ENCODE measurements at places on chromosomes 3 and 15.

DNA sequence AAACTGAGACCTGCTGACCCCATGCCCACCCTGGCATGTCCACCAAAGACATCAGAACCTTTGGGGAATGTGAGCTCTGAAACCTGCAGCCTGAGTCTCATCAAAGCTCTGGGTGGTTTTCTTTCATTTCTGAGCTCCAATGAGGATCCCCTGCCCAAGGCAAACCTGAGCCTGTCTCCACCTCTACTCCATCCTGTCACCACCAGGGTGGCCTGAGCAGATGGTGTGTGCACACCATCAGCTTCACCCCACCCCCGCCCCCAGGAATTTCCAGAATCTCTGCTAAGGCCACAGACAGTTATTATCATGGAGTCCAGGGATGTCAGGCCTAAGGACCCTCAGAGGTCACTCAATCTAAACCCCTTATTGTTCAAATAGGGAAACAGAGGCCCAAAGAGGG is 1.3 kb downstream of the XIRP1 start:
- no peak for DNase-seq

DNA sequence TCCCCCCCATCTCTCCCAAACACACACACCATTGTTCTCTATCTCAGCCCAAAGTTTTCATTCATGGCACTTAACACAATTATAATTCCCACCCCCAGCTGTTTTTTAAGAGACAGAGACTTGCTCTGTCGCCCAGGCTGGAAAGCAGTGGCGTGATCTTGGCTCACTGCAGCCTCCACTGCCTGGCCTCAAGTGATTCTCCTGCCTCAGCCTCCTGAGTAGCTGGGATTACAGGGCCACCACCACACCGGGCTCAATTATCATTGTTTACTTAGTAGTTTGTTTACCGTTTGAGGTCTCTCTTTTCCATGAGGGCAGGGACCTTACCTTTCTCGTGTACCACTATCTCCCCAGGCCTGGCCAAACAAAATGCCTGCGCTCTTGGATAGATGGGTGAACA is 79.8 kb upstream of the RAD18 start:
- no peak for DNase-seq

GRCh38 chr15:63122002-63122875 is 578 bp downstream of the LACTB start:
- DNase-seq: peak; percentile 25

GRCh38 chr3:167350245-167350862 is 29.7 kb downstream of the ZBBX start:
- DNase-seq: no peak

DNA sequence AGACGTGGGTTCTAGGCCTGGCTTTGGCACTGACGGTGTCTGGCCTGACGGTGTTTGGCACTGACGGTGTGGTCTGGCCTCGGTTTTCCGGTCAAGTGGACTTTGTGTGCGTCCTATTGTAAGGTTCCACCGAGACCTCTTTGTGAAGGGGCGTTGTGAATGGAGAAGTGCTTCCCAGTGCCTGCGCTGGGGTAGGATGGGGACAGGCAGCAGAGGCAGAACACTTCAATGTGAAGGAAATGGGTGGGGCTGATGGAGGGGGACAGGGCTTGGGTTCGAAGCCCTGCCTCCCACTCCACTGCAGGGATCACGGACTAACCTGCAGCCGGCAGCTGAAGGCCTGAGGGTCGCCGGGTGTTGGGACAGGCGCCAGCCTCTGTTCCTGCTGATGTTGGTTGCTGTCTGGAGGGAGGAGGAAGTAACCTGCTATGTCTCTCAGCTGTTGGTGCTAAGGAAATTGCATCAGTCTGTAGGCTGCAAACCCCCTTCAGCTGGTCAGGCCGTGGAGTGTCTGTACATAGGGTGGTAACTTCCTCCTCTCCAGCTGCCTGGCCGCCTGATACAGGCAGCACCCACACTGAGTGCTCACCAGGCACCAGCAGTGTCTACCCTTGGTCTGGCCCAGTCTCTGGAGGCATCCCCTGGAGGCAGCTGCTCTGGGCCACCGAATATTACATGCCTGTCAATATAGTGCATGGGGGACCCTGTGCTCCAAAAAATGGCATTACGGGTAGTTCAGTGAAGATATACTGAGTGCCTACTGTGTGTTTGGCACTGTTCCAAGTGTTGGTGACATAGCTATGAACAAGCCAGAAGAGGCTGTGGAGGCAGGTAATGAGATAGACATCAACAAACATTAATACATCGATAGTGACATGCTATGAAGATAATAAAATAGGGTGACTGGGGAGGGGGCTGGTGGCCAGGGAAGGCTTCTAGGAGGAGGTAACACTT is 1.1 kb downstream of the TM6SF1 start:
- no peak for DNase-seq

GRCh38 chr3:77222701-77223100 is 182.8 kb downstream of the ROBO2 start:
- no peak for DNase-seq

- DNase-seq: no peak
Measured at GRCh38 chr15:90062023-90062442, 40.2 kb downstream of the IDH2 start.

DNA sequence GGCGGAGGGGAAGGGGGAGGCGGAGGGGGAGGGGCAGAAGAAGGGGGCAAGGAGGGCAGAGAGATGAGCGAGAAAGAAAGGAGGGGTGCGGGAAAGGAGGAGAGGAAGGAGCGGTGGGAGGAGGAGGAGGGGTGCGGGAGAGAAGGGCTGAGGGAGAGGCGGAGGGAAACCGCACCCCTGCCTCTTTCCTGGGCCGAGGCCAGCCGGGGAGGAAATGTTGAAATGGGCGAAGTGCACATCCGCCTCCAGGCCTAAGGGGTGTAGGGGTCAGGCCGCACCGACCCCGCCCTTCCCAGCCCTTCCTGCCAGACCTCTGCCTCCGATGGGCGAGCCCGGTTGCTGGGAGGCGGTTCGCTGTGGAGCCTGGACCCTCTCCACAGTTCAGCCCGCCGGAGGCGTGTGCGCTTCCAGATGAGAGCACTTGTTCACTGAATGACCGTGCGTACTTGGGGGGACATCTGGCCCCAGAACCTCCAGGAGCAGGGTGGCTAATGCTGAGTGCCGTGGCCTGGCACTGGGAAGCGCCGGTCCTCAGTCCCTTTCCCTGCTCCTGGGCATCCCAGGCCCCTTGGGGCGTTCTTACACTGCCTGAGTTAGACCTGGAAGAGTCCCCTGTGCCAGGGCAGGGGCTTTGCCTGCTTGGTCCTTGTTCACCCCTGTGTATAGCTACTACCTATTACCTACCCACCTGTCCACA is 110.3 kb upstream of the KLF13 start:
- no peak for DNase-seq
